ENCODE measurements at places on chromosomes 5 and 9. TPM values are rescaled to one million over a fixed set of nuclear protein-coding genes. Genes with fewer than 3 reads are reported as not detected.

NMUR2 gene
- total RNA-seq = not detected

DNA sequence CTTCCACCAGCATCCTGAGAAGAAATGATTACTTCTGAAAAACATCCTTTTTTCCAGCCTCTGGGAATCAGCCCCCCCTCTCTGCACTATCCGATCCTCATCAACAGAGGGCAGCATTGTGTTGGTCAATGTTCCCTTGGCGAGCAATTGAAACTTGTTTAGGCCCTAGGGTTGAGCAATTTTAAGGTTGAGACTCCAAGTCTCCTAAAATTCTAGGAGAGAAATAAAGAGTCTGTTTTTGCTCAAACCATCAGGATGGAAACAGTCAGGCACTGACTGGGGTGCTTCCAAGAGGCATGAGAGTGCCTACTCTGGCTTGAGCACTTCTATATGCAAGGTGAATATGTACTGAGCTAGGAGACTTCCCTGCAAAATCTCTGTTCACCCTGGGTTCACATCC, 12.4 kb upstream of the CYFIP2 start:
- no peak for DNase-seq

CD274 gene
- total RNA-seq = 17.6 TPM

- peak; percentile 63 for DNase-seq
Measured at GRCh38 chr9:105245029-105245890, 809 bp downstream of the SLC44A1 start.

DNA sequence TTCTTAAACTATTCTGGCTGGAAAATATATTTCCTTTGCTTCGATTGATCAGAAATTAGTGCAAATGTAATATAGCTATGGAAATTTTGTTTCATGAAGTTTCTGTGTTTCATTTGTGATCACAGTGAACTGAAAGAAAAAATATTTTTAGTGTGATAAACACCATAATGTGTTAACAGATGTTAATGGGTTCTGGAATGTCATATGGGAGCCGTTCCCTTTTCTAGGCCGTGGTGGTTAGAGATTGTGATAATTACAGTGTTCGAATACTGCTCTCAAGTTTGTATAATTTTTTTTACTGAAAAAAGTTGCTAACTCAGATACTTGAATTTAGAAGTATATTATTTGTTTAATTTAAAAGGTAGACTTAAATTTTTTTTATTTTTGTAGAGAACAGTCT, 19.3 kb downstream of the GAPVD1 start:
- no peak for DNase-seq

DNA sequence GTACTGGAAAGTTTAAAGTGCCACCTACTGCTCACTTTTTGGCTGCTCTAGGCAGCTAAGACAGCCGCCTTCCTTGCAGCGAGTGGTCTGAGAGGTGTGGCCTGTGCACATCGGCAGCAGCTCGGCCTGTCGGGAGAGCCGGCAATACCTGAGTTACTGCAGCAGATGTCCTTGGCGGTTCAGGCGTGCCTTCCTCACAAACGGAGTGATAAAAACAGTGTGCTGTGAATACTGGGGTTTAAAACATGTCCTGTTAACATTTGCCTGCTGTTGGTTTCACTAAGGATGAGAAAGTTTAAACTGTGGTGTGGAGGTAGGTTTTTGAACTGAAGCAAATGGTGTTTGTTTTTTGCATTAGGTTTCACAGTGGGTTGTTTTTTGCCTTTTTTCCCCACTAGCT, 12.9 kb downstream of the TRAF2 start:
- no peak for DNase-seq

DNA sequence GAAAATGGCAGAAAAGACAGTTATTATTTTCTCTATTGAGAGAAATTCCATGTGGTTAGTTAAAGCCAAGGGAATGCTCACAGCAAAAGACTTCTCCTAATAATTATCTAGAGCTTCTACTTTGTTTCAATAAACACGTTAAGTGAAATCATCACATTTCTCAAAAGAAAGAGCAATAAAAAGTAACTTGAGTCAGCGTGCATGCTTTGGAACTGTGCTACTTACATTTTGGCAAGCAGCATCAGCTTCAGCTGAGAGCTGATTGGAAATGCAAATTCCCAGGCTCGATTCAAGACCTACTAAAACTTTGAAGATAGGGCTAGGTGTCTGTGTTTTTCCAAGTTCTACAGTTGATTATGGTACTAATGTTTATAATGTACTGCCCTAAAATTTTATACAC, 132.1 kb downstream of the CDH18 start:
- DNase-seq = no peak

FOXD4L5 gene
- total RNA-seq = 0.09 TPM

DNA sequence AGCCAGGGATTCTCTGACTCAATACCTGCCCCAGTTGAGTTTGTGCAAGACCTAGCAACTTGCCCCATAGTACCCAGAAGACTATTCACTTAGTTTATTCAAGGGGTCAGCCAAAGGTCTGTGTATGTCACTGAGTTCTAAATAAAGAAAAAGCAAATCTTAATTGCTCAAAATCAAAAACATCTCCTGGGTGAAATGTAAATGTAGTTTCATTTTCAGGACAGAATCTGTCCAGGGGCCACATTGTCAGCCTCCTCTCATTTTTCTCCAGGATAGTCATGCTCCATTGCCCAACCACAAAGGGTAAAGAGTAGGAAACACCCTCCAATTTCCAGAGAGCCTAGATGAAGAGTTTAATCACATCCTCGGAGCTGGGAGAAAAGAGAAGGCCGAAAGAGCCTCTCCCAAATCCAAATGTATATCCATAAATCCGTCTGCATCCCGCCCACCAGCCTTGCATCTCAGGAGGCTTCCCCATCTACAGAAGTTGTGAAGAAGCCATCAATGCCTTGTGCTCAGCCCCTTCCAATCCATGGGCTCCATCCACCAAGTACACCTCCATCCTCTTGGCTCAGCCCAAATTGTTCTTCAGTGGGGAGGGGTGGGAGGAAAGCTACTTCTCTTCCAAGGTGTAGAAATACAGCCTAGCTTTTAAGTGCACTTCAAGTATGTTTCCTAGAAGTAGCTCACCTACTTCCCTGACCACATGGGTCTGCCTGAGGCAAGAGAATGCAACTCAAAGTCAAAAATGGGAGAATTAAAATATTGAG, 26.9 kb downstream of the ADAM19 start:
- no peak for DNase-seq

- no peak for DNase-seq
Measured at GRCh38 chr9:99463131-99463530, 241.0 kb downstream of the SEC61B start.

IRX1 gene
- not detected for total RNA-seq

GRCh38 chr9:581673-582497, 259.6 kb upstream of the DMRT1 start:
- DNase-seq = no peak

MLLT3 gene
- 37.0 TPM for total RNA-seq

- peak; percentile 3 for DNase-seq
Measured at GRCh38 chr5:176778921-176779465, 31.4 kb upstream of the UNC5A start.

GRCh38 chr9:75071530-75072122, 16.3 kb downstream of the NMRK1 start:
- no peak for DNase-seq

DNA sequence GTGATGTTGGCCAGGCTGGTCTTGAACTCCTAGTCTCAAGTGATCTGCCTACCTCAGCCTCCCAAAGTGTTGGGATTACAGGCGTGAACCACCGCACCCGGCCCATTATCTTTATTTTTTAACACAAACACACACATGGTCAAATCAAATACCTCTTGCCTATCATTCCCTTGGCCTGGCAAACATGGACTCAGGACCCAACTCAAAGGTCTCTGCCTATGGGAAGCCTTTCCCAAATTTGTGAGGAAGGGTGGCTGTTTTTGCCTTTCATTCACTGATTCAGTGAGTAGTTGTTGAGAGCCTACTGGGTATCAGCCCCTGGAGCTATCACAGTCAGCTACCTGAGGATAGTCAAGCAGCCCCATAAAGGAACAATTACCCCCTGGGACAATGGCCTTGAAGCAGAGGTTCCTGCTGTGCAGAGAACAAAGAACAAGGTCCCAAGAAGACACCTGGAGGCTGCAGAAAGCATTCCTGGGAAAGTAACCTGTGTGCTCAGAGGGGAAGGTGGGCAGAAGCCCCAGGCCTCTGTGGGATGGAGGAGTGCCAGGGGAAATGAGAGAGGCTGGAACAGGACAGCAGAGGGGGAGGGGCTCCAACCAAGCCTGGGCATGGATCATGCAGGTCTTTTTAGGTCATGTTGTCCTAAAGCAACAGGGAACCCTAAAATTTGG, 126.4 kb downstream of the CRB2 start:
- DNase-seq = no peak

DNA sequence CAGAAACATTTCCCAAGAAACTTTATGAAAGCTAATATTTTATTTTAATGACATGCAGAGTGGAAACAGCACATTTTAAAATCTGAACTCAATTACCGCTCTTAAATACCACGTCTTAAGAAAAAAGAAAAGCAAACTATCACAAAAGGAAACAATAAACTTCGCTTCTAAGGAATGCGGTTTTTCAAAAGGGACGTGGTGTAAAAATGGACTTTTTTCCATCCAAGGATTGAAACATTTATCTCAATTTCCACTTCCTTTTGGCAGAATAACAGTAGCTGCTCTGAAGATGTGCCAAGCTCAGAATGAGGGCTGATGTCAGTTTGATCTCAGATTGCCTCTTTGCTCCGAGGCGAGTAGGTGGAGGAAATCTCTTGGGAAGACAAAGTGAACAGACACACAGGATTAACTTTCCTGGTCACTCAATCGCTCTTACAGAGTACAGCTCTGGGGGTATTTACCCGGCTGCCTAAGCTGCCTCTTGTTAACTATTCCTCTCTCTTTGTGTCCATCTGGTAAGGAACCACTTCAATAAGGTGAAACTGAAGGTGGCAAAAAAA, 158.5 kb downstream of the TRPM6 start:
- no peak for DNase-seq

GRCh38 chr5:155878991-155879575, 447.9 kb upstream of the SGCD start:
- DNase-seq = no peak

DNA sequence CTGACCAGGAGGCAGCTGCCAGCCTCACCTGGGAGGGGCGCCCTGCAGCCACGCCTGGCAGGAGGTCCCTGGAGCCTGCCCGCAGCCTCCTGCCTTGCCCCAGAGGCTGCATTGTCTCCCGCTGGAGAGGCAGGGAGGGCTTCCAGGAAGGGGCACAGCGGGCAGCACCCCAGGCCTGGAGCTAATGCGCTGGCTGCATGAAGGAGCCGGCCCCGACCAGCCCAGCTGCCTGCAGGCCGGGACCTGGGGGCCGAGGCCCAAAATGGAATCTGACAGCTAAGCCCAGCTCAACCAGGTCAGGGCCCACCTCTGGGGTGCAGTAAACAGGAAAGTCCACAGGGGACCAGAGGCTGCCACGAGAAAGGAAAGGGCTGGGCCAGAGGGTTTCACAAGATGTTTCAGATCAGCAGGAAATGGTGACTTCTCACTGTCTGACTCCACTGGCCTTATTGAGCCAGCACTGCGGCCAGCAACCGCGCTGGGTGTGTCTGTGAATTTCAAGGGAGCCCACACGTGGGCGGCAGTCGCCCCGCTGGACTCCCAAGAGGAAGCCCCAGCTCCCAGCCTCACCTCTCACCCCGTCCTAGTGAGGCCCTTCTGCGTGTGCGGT, 18.6 kb upstream of the NOTCH1 start:
- DNase-seq = no peak

GRCh38 chr9:70020991-70021571, 22.6 kb upstream of the MAMDC2 start:
- no peak for DNase-seq

DBH gene
- total RNA-seq = not detected

- no peak for DNase-seq
Measured at GRCh38 chr5:133761632-133762031, 149.3 kb upstream of the FSTL4 start.

QRFP gene
- not detected for total RNA-seq

SLIT3 gene
- total RNA-seq = 0.72 TPM

DNA sequence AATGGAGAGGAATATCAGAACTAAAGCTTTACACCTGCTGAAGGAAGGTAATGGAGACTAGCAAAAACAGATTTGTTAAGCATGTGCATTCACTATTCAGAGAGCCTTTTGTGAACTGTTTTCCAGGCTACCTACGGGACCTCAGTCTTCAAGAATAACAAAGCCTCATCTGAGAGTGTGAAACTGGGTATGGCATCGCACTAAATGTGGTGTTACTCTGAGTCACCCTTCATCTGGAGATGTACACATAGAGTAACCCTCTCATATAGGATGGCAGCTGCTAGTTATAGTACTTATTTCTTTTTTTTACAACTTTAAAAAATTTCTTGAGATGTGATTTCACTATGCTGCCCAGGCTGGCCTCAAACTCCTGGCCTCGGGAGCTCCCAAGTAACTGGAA, 306.8 kb downstream of the ZNF608 start:
- no peak for DNase-seq

DNA sequence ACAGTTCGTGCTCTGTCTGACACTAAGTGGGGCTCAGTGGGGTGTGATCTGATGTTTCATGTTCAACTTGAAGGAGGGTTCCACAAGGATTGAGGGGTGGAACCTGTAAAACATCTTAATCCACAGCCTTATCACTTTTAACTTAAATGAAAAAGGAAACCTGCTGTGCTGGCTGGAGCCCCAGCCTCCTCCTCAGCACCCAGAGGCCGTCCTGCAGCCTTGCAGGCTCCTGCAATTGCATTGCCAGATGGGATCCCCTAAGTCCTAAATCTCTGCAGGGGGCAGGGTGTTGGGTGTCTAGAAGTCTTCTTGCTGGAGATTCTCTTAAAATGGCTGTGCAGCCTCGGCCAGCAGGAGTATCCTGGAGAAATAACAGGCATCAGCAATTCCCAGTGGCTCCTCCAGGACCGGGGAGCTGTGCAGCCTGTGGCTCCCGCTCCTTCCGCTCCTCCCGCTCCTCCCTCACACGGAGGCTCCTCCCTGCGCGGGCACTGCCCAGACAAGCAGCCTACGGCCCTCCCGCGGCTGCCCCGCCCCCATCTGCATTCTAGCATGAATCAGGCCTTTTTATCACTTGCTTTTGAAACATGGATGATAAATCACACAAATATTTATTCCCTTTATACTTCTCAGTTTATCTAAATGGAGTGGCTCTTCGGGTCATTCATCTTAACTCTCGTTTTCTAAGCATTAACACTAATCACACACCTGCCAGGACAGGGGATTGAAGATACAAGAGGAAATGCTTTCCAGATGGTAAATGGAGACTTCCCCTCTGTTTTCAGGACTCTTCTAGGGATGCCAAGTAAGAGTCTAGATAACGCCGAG, 131.0 kb downstream of the ADAMTS16 start:
- DNase-seq = no peak
